ENCODE measurements at places on chromosomes 4 and X.

- no peak for DNase-seq
Measured at GRCh38 chr4:5753766-5754528, 42.9 kb downstream of the EVC start.

- no peak for DNase-seq
Measured at GRCh38 chrX:9650091-9650490, 115.6 kb downstream of the GPR143 start.

DNA sequence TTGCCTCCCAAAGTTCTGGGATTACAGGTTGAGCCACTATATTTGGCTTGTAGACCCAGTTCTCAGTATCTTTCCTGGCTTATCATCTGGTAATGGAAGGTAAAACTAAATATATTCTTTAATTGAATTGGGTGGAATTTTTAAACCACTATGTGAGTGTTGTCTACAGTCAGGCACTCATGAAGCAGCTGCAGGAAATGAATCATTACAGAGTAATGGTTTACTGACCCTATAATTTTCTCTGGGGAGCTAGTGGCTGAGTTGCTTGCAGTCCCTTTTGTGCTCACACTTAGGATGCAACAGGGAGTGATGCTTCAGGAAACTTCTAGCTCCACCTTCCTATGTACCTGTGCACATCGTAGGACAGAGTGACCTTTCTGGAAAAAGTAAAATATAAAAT is 4.1 kb upstream of the UGT2B7 start:
- DNase-seq: no peak

DNA sequence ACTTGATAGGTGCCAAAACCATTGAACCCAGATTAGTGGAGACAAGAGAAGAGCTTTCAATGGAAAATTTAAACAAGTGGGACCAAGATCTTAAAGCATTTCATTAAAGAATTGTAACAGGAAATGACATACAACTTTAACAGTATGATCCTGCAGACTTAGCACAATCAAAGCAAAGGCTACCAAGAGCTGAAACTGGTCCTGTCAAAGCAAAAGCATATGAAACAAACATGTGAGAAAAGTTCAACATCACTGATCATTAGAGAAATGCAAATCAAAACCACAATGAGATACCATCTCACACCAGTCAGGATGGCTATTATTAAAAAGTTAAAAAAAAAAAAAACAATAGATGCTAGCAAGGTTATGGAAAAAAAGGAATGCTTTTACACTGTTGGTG is 425.6 kb downstream of the IL1RAPL1 start:
- no peak for DNase-seq

- no peak for DNase-seq
Measured at GRCh38 chr4:76997532-76997931, 48.0 kb downstream of the SEPTIN11 start.

DNA sequence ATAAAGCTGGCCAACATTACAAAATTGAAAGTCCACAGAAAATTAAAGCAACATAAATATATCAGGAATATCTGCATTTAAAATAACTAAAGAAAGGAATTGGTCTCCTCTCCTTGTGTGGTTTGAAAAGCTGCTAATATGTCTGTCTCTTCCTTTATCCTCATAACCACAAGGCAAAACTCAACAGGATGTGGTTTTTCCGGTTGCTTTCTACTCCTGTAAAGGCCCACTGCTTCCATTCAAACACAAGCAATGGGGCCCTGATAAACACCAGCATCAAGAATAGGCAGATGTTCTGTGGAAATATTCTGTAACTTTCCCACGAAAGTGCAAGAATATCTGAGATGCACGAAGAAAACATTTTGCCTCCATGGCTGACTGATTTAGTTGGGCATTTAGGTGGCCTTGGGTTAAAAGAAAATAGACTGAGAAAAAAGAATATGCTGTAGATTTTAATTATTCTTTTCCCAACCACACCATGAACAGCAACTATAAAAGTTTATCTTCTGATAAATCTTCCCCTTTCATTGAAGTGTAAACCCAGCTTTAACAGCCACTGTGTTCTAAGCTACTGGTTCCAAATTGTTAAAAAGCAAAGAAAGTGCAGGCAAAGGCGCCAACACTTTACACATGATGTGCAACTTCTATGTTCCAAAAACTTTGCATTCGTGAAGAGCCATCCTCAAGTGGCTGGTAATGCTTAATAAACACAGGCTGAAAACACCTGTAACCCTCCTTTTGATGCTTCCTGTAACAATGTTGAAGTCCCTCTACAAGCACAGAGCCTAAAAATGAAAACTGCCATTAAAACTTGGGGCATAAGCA is 50.5 kb upstream of the NDST3 start:
- DNase-seq: no peak

GRCh38 chrX:29792335-29792734 is 423.0 kb upstream of the MAGEB2 start:
- no peak for DNase-seq

- DNase-seq: no peak
Measured at GRCh38 chrX:124435616-124436015, 89.3 kb downstream of the SH2D1A start.

DNA sequence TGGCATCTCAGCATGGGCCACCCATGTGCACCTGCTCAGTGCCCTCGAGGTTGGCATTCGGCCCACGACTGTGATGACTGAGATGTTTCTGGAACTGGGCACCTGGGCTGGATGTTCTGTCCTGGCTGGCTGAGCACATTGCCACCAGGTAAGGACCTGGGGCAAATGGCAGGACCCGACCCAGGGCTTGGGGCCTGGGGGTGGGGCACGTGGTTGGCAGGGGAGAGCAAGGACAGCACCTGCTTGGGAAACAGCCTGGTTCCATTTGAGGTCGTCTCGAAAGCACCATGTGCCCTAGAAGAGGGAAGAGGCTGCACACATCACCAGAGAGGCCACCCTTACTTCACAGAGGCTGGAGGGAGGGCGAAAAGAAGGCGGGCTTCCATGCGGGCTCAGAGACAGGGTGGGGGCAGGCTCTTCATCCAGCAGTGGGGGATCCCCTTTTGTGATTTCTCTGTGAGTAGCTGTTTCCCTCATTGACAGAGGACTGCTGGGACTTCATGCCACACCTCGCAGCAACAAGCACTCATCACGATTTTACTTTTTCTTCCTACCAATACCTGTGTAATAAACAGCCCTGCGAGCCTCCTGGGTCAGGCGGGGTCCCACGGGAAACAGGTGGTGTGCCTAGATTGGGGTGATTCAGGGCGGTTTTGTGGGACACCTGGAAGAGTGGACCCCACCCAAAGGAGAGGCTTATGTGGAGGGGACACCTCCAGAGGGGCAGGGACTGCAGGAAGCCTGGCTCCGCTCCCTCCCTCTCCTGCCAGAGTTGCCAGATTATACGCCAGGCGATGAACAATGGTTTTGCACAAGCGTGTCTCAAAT is 12.0 kb downstream of the TMEM187 start:
- DNase-seq: peak; percentile 74

DNA sequence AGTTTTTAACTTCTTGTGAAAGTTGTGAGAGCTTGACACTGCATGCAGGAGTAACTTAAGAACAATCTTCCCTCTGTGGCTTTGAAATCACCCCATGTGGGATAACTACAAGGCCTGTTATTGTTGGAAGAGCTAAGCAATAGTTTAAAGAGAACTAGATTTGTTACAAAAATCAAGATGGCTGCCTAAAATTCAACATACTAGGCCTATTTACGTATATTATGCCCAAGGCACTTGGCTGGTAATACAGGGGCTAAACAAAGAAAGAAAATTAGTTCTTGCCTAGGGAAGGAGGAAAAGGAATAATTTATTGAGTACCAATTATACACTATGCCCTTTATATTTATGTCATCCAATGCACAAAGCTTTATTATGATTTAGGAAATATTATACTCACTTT is 36.1 kb downstream of the DMD start:
- DNase-seq: no peak

DNA sequence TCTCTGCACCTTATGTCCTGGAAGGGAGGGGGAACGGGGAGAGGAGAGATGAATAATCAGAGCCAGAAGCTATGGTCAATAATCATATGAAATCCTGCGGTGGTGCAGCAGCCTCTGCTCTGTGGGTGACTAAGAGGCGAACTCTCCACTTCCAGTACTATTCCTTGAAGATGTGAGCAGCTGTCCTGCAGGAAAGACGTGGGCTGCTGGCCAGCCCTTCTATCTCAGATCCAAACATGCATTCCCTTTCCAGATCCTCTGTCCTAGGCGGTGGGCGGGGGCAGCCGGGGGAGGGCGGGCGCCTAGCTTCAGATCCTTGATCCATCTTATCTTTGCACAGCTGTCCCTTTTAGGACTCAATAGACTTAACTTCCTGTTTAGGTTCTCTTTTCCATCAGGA is 34.5 kb downstream of the SPINK2 start:
- no peak for DNase-seq

- no peak for DNase-seq
Measured at GRCh38 chrX:110421500-110422455, 63.1 kb downstream of the RTL9 start.

GRCh38 chr4:4950561-4951290 is 68.5 kb downstream of the CYTL1 start:
- no peak for DNase-seq

DNA sequence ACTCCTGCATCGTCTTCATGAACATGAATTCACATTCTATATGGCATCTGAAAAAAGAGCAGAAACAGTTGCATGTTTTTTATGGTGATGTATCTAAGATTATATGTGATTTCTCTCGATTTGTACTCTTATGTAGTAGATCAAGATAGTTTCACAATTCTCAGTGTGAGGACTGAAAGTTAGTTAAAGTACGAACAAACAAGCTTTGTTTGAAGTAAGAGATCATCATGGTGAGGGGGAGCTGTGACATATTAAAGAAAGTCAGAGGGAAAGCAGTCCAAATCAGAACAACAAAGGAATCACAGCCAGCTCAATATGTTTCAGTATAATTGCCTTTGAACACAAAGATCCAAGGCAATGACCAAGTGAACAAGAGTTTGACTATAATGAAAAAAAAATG is 1140.6 kb downstream of the SH3BGRL start:
- no peak for DNase-seq

DNA sequence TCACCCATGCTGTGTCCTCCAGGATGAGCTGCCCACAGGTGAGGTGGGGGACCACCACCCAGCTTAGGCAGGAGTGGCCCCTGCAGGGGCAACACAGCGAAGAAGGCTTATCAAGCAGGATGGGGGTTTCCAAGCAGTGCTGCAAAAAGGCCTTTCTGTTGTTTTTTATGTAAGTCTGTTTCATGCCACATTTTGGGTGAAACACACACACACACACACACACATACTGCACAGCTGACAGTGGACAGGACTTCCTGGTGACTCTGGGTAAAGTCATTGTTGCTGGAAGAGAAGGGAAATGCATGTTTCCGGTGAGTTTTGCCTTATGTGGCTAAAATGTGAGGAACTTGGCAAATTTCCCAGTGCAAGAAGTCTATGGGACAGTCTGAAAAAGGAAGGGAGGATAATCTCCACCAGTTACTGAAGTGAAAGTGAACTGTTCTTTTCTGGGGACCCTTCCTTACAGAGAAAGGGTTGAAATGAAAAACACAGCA is 119.2 kb downstream of the IRF2 start:
- peak; percentile 25 for DNase-seq

GRCh38 chrX:41823402-41823801 is 99.4 kb downstream of the GPR82 start:
- DNase-seq: no peak

- no peak for DNase-seq
Measured at GRCh38 chr4:154660052-154660451, 47.6 kb upstream of the FGG start.

All from CD4-positive, alpha-beta memory T cell (primary cell).